ENCODE measurements at places on chromosomes 4 and X.

- DNase-seq: no peak
These were observed 1005.5 kb downstream of the ARAP2 start for GRCh38 chr4:35238793-35239192.

GRCh38 chrX:22699581-22700091 lies 300.1 kb upstream of the DDX53 start:
- DNase-seq: no peak

DNA sequence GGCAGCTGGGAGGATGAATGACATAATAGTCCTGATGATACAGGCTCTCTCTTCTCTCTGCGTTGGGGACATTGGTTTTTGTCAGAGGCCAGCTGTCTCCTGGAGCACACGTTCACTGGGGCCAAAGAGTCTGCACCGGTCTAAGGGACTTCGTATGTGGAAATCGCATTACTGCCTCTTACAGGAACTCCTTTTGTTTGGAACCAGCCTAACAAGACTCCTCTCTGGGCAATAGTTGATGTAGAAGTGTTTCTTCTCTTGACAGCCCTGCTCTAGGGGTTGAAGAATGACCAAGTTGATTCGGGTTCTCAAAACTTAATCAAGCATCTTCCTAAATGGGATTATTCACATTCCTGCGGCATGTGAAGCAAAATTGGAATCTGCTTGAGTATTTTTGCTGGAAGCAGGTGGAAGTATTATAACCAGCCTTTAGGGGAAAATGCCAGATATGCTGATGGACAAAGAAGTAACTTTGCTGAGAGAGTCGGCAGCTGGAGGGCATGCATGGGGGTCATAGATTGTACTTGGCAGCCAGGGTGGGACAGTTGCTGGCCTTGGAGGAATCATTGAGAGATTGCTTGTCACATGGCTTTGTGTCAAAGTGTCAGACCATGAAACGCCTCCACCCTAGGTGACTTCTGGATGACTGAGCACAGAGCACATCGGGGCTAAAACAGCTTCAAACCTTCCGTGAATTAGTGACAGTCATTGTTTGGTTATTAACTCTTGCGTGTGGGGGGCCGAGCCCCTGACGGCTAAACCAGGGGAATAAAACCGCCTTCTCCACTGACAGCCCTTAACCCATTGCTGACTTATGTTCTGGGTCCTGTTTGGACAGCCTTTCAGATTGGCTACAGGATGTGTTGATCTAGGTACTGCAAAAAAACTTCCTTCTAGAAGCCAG lies 34.4 kb upstream of the SLC34A2 start:
- DNase-seq: no peak

DNA sequence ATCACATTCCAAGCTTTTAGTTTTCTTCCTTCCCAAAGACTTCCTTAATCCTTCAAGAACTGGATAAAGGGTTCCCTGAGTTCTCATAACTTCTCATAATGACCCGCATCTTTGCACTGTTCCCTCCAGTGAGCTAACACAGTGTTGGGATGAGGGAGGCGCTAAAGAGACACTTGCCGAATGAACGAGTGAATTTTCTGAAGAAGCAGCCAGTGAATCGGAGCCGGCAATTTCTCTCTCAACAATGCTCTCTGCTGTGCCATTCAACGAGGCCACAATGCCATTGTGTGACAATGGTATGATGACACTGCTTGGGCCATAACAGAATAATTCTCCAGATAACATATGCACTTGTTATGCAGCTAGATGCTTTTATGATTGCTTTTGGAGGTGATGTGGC lies 51.4 kb upstream of the ZFP42 start:
- DNase-seq: no peak

GRCh38 chr4:107837317-107837716 lies 12.6 kb downstream of the SGMS2 start:
- no peak for DNase-seq

- no peak for DNase-seq
These were observed 41.5 kb downstream of the EFNB1 start for GRCh38 chrX:68870357-68870756.

- DNase-seq: no peak
These were observed 3.8 kb downstream of the CD99 start for GRCh38 chrX:2694914-2695267.

DNA sequence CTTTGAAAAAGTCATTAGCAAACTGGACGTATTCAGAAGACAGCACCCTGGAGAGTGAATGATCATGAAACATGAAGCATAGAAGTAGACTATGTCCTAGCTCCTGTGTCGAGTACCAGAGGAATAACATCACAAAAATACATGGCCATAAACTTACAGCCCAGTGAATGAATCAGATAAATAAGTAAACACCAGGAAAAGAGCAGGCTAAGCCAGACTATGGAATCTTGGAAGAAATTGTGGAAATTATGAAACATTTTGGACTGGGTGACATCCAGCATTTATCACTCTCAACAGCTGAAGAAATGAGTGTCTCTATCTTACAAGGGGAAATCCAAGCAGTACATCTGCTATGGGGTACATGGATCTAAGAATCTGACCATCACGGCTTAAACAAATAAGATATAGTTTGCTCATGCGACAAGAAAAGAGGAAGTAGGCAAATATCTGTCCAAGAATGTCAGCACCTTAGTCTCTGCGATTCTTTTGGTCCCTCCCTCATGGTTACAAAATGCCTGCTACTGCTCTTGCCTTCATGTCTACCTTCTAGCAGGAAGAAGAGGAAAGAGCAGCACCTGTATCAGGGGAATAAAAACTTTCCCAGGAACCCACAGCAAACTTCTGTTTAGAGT lies 481.5 kb downstream of the BCOR start:
- no peak for DNase-seq

GRCh38 chrX:56281789-56282188 lies 49.6 kb downstream of the KLF8 start:
- DNase-seq: peak; percentile 1

GRCh38 chrX:1380672-1381233 lies 11.2 kb downstream of the SLC25A6 start:
- DNase-seq: no peak

DNA sequence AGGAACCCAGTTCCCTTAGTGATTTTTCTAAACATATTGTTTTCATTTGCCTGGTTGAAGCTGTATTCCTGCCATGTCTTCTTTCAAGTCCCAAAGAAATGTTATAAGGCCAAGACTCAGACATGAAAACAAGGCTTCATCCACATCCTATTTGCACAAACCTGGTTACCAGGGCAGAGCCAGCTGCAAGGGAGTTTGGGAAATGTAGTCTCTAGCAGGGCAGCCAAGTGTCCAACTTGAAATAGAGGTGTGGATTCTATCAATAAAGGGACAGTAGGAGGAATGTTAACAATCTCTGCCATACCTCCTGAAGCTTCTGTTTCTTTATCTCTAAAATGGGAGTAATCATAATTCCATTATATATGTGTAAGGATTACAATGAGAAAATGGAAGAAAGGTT lies 56.6 kb downstream of the INTS12 start:
- DNase-seq: no peak

GRCh38 chr4:88672987-88673386 lies 24.6 kb downstream of the NAP1L5 start:
- no peak for DNase-seq

DNA sequence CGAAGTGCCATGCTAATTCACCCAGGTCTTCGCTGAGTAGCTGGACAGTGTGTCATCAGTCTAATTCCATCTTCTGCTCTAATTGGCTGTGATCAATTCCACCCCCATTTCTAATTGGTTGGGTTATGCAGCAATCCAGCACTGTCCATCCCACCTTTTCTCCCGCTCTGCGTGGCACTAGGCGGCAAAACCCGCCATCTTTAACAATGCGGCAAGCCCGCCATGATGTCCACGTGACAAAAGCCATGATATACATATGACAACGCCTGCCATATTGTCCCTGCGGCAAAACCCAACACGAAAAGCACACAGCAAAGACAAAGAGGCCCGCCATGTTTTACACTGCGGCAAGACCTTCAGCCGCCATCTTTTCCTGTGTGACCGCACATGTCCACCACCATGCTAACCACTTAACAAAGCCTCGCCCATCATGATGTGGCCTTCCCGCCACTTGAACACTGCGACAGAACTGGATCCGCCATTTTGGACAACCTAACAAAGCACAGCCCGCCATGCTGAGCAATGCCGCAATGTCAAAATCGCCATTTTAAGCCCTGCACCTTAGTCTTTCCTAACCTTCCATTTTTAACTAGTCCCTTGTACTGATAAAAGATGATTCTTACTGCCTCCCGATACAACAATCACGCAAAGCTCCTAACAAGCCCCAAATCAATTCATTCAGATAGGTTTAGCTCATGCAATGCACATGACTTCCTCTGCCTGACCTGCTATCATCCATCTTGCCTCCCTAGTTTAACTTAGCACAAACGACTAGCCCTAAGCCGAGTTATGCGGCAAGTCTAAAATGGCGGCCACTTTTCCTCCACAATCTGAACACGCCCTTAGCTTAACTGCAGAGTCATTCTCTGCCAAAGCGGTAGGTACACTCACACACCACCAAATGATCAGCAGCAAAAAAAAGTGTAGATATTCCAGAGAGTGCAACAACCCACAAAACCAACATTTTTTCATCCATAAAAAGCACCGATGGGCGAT lies 288.3 kb downstream of the CHIC1 start:
- DNase-seq: no peak

DNA sequence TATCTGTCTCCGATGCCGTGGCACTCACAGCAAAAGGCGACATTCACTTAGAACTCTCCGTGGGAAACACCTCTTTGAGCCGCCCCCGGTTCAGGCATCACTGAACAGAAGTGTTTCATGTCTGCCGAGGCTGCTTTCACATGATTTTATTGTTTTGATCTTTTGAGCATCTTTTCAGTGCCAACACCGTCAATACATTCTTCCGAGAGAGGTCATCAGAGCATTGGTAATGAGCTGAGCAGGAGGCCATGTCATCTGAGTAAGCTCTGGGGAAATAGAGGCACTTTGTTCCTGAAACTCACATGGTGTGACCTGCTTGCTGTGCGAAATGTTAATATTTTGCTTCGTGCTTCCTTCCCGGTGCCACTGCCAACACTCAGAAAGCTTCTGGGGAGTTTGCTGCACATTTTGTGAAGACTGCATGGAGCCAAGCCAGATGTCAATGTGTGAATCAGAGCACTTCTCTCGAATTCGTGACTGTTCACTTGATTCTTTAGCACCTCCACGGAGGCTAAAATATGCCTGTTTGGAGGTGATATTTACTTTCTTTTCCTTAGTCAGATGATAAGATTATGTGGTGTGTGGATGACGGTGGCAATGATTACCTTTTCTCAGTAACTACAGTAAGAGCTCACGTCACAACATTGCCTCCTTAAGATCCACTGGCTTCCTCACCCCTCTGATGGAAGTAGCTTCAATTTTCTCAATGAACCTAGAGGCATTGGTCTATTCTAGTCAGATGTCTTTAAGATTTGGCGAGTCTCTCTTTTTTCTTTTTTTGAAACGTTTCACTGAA lies 222.3 kb upstream of the HS3ST1 start:
- no peak for DNase-seq

- no peak for DNase-seq
These were observed 150.0 kb downstream of the SPOCK3 start for GRCh38 chr4:167084321-167084720.

DNA sequence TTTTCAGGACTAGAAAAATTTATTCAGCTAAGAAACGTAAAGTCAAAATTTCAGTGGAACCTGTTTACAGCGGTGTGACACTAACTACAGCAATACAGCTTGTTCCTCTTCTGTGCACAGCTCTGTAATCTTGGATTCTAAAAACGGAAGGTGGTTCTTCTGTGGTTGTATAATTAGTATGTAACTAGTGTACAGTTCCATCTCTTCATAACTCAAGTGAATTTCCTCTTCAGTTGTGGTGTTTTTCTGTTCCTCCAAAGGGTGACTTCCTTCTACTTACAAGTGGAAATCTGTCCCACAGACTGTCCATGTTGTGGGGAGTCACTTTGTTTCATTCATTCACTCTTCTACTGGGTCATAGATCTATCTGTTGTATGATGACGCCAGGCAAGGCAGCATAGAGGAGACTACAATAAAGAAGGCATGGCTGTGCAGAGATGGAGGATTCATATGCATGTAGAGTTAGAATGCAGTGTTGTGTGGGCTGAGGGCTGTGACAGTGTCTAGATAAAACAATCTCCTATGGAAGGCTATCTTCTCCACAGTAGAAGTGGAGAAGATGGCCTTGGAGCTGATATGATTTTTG lies 5.4 kb downstream of the DAPP1 start:
- no peak for DNase-seq

GRCh38 chr4:175412161-175412560 lies 399.9 kb downstream of the GPM6A start:
- no peak for DNase-seq

- no peak for DNase-seq
These were observed 32.9 kb upstream of the GRID2 start for GRCh38 chr4:92270908-92271307.

- no peak for DNase-seq
These were observed 211.9 kb downstream of the FBXO8 start for GRCh38 chr4:174071595-174071994.

DNA sequence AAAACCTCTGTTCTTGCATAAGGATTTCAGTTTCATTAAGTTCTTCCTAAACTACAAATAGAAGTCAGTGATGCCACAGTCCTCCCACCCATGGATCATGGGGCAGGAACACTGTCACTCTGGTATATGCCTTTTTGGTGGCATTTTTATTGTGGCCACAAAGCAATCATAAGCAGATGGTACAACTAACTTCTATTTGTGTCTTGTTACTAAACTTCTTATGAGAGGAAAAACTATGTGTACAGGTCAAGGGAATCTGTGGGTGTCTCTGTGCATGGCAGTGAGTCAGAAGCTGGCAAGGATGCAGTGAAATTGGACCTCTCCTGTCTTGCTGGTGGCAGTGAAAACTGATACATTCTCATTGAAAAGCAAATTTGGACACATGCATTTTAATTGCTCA lies 245.0 kb upstream of the GPC4 start:
- no peak for DNase-seq

DNA sequence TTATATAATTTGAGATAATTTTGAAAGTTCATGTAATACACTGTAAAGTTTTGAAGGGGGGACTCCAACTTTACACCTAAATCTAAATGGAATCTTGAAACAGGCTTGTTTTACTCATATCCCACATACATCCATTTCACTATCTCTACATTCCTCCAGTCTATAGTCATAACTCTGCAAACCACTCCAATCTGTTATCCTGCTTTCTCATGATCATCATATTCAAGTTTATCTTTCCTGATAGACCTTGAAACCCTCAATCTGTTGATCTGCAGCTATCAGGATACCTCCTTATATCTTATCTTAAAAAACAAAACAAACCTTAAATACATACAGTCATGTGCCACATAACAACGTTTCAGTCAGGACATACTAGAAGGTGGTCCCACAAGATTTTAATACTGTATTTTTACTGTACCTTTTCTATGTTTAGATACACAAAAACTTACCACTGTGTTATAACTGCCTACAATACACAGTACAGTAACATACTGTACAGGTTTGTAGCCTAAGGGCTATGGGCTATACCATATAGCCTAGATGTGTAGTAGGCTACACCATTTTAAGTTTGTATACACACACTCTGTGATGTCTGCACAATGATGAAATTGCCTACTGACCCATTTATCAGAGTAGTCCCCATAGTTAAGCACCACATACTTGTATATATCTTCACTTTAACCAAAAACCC lies 14.0 kb downstream of the CHIC2 start:
- no peak for DNase-seq

- no peak for DNase-seq
These were observed 34.4 kb upstream of the ACSL1 start for GRCh38 chr4:184860018-184860779.

GRCh38 chrX:39247536-39247935 lies 446.3 kb downstream of the MID1IP1 start:
- no peak for DNase-seq
